AG04449 (cell line): ENCODE measurements at places on chromosomes 5 and 9.
A peak's percentile ranks its signal among the peaks of the same experiment; 100 is the strongest.

- no peak for DNase-seq
Observed at GRCh38 chr9:35748242-35748857, 678 bp downstream of the GBA2 start.

- peak; percentile 99 for DNase-seq
Observed at GRCh38 chr9:112072721-112073638, 102.1 kb downstream of the SUSD1 start.

GRCh38 chr5:72284559-72285423, 35.2 kb downstream of the MRPS27 start:
- no peak for DNase-seq

- no peak for DNase-seq
Observed at GRCh38 chr5:32388432-32389129, 56.0 kb downstream of the ZFR start.

GRCh38 chr9:85290019-85290418, 451.7 kb downstream of the AGTPBP1 start:
- DNase-seq, result no peak
